ENCODE measurements at places on chromosomes 11 and 22. TPM values are rescaled to one million over a fixed set of nuclear protein-coding genes. Genes with fewer than 3 reads are reported as not detected.

The INTS4 gene
- 35.9 TPM for total RNA-seq

The SLC22A6 gene
- not detected for total RNA-seq

- peak; percentile 94 for DNase-seq
Observed at GRCh38 chr11:35040221-35040942, 98.6 kb upstream of the CD44 start.

GRCh38 chr11:117572671-117573070, 224.3 kb downstream of the DSCAML1 start:
- DNase-seq: no peak

DNA sequence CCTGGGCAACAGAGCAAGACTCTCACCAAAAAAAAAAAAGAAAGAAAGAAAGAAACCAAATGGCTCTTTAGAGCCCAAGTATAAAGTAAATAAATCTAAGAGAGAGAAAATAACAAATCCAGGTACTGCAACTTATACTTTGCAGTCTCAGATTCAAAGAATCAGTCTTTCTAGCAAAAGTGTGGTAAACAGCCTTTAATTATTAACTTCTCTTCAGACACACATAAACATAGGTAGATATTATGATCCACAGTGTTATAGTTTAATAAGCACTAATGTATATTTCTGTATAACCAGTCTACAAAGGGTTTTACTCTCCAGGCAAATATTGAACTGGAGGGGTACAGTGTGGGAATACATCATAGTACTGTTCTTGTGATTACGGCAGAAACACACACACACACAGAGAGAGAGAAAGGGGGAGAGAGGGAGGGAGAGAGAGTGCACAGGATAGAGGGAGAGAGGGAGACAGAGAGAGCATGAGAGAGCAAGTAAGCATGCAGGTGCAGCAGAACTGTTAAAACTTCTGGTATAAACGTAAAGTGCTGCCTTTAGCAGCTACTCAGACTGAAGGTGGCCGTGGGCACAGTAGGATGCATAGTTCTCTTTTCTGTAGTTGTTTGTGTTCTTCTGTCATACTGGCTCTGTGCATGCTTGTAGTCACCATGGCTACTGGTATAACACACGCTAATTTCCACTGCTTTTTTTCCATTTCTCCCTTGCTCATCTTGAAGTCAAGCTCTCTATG, 32.3 kb downstream of the MTMR2 start:
- DNase-seq: no peak

DNA sequence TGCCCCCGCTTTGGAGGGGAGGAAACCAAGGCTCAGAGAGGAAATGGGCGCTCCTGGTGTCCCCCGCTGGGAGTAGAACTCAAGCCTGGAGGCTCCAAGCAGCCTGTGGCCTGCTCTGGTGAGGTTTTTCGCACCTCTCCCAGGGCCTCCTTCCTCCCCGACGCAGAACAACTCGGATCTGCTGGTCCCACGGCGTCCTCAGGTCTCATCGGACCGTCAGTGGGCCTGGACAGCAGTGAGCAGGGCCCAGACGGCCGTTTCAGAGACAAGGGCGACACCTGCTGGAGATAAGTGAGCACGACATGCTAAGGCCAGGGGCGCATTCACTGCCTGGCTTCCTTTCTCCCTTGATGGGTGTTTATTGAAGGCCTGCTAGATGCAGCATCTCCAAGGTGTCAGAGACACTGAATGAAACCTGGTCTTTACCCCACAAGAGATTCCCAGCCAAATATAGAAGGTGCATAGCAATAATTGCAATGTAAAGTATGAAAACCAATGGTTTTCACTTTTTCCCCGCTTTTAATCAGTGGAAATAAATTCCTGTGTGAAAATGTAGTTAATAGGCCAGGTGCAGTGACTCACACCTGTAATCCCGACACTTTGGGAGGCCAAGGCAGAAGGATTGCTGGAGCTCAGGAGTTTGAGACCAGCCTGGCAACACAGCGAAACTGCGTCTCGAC, 26.9 kb upstream of the CD82 start:
- peak; percentile 75 for DNase-seq
